ENCODE measurements at places on chromosomes 4 and X.

- peak; percentile 92 for DNase-seq
Measured at GRCh38 chr4:86961605-86962295, 26.9 kb downstream of the AFF1 start.

DNA sequence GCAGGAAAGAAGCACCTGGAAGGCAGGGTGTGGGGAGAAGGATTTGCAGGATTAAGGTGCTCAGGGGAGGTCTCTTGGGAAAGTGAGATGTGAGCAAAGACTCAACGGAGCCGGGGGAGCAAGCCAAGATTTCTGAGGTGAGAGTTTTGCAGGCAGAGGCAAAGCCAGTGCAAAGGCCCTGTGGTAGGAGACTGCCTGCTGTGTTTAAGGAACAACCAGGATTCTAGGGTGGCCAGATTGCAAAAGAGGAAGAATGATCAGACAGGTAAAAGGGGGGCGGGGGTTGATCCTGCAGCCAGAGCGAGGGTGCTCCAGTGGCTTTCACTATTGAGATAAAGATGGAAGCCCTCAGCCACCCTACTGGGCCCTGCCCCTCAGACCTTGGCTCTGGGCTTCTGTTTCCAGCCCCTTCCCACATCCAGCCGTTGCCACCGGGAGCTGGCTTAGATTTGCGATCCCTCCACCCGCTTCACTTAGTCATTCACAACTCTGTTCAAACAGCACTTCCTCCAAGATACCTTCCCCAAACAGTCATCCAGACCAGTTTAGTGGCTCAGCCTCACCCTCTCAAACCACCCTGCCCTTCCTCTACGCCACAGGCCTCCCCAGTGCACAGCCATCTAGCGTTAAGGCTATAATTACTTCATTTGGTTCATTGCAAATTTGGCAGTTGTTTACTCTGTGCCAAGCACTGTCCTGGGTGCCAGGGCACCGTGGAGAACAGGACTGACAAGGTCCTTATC, 23.3 kb upstream of the BCOR start:
- no peak for DNase-seq

DNA sequence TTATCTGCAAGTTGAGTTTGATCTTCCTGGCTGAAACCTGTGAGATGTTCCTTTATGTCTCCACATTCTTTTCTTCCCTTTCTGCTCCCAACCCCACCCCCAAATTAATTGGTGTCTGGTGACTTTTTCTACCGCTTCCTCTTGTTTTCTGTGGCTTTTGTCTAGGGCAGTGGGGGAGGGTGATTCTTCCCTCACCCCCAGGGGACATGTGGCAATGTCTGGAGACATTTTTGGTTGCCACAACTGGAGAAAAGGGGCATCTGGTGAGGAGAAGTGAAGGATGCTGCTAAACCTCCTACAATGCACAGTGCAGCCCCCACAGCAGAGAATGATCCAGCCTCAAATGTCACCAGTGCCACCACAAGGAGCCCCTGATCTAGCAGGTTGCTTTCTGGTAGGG, 152.9 kb downstream of the NHS start:
- peak; percentile 25 for DNase-seq

- no peak for DNase-seq
Measured at GRCh38 chrX:54411732-54412131, 28.5 kb upstream of the TSR2 start.

DNA sequence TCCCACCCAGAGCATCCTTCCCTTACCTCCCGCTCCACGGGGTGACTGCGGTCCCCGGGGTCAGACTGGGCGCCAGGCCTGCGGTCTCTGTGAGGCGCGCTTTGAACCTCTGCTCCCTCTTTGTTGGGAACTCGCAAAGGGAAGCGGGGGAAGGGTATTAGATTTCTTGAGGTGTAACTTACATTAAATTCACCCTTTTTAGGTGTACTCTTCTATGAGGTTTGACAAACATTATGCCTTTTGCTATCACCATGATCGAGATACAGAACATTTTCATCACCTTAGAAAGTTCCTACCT, 569 bp downstream of the DCK start:
- no peak for DNase-seq

GRCh38 chrX:134660627-134661026, 2.4 kb upstream of the PLAC1 start:
- no peak for DNase-seq

GRCh38 chr4:155703486-155704247, 37.0 kb downstream of the GUCY1A1 start:
- no peak for DNase-seq

GRCh38 chr4:146096371-146096770, 79.1 kb upstream of the LSM6 start:
- no peak for DNase-seq

DNA sequence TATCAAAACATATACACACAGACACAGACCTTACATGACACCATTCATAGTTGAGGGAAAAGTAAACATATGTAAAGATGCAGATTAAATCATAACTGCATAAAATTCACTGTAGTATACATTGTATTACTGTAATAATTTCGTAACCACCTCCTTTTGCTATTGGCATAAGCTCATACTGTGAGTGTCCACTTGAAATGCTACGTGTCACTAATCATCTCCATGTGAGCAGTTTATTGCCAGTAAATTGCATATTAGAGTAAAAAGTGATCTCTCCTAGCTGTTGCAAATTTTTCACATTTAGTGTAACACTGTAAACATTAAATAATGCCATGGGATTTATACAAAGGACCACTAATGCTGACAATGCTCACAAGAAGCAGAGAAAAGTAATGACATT, 256.7 kb upstream of the GNPDA2 start:
- no peak for DNase-seq

DNA sequence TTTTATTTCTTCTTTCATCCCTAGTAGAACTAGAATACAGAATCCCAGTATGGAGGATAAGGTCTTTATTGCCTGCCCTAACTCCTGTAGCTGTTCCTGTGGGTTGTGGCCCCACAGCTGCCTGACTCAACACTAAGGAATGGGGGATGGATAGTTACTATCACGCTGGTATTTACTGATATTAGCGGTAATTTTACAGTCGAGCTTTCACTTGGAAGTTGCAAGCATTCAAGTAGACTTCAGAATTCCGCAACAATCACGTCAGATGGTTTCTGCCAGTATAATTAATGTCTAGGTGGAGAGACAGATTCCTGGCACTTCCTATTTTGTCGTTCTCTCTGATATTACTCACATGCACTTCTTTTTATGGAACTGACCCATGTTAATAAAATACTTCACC, 489.8 kb downstream of the PABPC4L start:
- no peak for DNase-seq

GRCh38 chr4:98659741-98660462, 1.5 kb upstream of the TSPAN5 start:
- no peak for DNase-seq

- no peak for DNase-seq
Measured at GRCh38 chr4:27009539-27009938, 148.9 kb downstream of the STIM2 start.

DNA sequence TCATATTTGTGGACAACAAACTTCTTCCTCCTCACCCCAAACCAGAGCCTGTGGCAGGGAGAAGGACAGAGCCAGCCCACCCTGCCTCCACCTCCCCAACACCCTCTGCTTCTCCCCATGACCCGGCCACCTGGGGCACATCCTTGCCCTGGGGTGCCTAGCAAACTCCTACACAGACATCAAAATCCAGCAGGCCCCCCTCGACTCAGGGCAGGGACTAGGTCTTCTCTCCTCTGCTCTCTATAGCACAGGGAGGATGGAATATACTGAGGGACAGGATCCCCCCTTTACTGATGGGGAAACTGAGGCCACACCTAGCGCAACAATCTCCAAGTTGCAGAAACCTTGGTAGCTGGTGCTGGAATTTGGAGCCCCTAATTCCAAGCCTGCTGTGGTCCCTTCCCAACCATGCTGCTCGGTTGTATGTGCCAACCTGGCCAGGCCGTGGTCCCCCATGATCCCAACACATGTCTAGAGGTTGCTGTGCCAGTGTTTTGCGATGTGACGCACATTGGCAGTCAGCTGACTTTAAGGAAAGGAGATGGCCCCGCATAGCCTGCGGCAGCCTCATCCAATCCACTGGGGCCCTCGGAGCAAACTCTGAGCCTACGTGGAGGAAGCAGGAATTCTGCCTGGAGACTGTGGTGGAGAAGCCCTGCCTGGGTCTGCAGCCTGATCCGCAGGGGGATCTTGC, 53.9 kb upstream of the ADRA2C start:
- DNase-seq: no peak

DNA sequence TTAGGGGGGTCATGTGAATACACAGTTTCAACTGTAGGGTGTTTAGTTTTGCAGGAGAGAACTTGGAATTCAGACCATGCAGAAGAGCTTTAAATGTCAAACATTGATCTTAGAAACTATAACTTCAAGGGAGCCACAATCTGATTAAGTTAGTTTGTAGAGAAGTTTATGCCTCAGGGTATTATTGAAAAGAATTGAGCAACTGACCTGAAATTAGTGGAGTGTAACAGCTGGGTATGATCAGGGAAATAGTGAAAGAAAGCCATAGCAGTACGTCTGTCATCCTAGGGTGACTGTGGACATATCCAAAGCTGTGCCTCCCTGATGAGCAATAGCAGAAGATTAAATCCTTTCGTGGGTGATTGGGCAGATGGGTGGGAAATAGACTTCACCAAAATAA, 63.8 kb downstream of the FAM47B start:
- DNase-seq: no peak

DNA sequence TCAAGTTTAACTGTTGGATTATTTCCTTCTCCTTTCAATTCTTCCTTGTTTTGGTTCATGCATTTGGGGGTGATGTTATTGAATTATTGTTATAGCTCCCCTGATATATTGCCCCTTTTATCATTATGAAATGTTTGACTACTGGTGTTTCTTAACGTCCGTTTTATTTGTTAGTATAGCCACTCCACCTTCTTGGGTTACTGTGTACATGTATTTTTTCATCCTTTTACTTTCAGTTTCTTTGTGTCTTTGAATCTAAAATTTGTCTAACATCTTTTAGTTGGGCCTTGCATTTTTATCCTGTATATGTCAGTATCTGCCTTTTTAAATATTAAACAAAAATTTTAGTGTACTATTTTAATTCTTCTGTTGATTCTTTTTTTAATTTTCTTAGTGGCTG, 88.7 kb downstream of the TNIP2 start:
- DNase-seq: no peak

DNA sequence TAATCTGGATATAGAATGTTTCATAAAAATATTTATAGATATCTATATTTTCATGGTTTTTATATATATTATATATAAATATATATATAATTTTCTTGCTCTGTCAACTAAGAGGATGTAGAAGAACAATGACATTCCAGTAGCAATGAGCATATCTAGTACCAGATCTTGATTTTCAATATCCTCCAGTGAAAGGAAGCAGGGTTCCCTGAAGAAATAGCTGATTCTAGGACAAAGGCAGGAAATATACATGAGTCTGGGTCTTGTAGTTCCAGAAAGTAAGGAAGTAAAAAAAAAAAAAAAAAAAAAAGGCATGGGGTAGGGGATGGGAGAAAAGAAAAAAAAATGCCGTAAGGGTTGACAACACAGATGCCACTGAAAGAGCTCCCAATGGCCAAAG, 241.4 kb downstream of the RASL11B start:
- DNase-seq: no peak

All from Jurkat, Clone E6-1 (cell line).